ENCODE measurements at places on chromosomes 5 and 9.

DNA sequence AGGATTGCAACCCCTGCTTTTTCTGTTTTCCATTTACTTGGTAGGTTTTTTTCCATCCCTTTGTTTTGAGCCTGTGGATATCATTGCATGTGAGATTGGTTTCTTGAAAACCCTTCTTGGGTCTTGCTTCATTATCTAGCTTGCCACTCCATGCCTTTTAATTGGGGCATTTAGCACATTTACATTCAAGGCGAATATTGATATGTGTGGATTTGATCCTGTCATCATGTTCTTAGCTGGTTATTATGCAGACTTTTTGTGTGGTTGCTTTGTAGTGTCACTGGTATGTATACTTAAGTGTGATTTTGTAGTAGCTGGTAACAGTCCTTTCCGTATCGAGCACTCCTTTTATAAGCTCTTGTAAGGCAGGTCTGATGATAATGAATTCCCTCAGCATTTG, 26.5 kb downstream of the LOX start:
- no peak for DNase-seq

- DNase-seq = no peak
These were observed 130.1 kb upstream of the TLR4 start for GRCh38 chr9:117574099-117574498.

- DNase-seq = no peak
These were observed 10.2 kb downstream of the KCNIP1 start for GRCh38 chr5:170513856-170514525.

GRCh38 chr5:52202256-52202655, 585.5 kb upstream of the ITGA1 start:
- no peak for DNase-seq

- DNase-seq = no peak
These were observed 26.3 kb upstream of the ISCA1 start for GRCh38 chr9:86308687-86309086.

GRCh38 chr9:29078063-29078666, 1504.9 kb upstream of the C9orf72 start:
- no peak for DNase-seq

- no peak for DNase-seq
These were observed 20.7 kb downstream of the ACTL7B start for GRCh38 chr9:108834959-108835665.

DNA sequence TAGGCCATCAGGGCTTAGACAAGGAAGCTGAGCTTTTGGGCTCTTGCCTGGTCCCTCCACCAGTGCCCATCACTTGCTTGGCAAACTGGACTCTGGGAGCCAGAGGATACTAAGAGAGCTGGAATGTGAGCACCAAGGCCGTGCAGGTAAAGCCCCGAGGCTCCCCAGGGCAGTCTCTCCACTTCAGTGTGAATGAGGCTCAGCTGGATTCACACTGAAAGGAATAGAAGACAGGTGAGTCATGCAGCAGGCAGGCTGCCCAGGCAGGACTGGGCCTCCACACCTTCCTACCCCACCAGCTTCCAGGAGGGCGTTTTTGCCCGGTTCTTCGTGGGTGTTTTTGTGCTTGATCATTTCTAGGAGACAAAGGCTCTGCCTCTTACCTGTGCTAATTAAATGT, 7.3 kb upstream of the CTSV start:
- no peak for DNase-seq

GRCh38 chr5:174895360-174895759, 171.0 kb downstream of the MSX2 start:
- no peak for DNase-seq

GRCh38 chr5:177444106-177445051, 2.2 kb upstream of the PRR7 start:
- no peak for DNase-seq

- DNase-seq = no peak
These were observed 5.6 kb upstream of the C9orf152 start for GRCh38 chr9:110213413-110214044.

DNA sequence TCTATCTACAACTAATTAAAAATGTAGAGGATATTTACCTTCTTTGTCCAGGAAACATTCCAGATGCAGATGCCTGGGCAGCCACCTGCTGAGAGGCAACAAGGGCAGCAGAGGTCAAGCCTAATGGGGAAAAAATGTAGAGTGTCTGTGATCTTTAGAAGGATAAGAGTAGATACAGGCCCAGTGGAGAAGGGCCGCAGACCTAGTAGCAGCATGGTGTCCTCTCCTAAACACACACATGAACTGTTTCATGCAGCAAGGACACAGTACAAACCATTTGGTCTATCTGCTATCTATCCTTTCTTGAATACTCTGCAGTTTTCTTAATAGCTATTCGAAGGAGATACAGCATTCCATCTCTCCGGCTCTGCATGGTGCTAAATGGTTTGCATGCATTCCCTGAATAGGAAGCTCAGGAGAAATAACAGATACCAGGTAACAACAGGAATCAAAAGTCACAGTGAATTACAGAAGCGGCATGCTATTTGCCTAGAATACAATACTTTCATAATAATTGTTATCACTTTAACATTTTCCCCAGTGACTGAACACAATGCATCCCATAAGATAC, 107.3 kb downstream of the ZNF608 start:
- DNase-seq = no peak

- no peak for DNase-seq
These were observed 517.2 kb upstream of the CDH6 start for GRCh38 chr5:30676223-30676840.

GRCh38 chr5:156134216-156134615, 192.7 kb upstream of the SGCD start:
- DNase-seq = no peak

- DNase-seq = no peak
These were observed 75.4 kb downstream of the NUDT12 start for GRCh38 chr5:103487218-103487617.

DNA sequence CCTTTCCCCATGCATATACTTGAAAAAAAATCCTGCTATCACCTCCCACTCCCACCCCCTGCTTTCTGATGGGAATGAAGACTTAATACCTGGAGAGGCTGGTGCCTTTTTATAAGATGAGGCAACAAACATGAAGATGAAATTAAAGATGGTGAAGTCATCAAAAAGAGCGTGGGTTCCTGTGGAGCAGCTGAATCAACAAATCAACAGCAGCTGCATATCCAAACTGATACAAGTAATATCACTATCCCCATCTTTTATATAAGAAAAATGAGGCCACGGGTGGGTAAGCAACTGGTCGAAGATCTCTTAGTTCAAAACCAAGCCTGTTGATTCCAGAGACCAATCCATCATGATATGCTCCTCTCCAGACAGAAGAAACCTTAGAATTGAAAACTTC, 268.5 kb downstream of the ENC1 start:
- no peak for DNase-seq

DNA sequence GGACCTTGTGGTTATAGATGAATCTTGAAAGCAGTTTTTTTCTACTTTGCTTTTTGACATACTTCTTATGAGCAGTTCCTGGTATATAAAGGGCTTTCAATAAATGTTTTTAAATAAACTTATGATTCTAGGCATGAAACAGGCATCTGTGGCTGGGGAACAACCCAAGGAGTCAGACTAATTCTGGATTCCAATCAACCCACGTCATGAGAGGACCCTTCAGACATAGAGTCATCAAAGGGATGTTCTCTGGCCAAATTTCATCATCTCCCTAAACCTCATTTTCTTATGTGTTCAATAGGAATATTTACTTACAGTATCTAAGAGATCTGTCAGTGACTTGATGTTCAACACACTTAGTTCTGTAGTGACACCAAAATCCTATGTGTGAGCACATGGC, 243.8 kb upstream of the ZNF462 start:
- DNase-seq = no peak
